Activated CD4-positive, alpha-beta T cell treated with anti-CD3 and anti-CD28 coated beads for 36 hours (primary cell): ENCODE measurements at places on chromosomes 5 and 9. TPM values are rescaled to one million over a fixed set of nuclear protein-coding genes. Genes with fewer than 3 reads are reported as not detected.

- DNase-seq = no peak
Observed at GRCh38 chr9:86734771-86735170, 212.5 kb downstream of the GAS1 start.

CCL27 gene
- total RNA-seq = 0.23 TPM

SPATA6L gene
- 0.30 TPM for total RNA-seq

DNA sequence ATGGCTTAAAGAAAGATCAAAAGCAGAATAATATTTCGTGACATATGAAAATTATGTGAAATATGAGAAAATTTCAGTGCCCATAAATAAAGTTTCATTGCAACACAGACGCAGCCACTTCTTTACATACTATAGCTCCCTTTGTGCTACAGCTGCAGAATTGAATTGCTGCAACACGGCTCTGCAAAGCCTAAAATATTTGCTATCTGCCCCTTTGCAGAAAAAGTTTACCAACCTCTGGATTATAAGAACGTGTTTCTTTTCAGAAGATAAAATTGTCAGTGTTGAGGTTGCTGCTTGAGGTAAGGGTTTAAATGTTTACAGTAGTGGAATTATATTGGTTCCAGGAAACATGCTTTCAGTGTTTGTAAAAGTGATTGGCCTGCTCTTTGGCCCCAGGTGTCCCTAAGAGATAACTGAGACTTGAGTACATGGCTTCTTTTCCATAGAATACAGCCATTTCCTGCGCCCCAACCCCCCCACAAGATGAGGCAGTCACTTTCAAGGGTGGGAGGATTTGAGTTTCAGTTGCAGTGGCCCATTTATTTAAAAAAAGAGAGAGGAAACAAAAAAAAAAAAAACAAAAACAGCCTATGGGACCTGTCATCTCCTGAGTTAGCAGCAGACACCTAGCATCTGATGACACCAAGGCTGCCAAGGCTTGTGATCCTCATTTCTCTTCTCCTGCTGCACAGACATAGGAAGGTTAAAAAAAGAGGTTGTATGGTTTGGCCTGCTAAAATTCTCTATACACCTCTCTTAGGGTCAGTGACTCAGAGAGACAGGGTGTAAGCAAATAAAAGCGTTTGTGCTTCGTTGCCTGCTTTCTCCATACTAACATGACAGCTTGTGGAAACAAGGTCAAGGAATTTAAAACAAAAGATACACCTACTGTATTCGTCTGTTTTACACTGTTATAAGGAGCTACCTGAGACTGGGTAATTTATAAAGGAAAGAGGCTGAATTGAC, 28.0 kb upstream of the HTR4 start:
- no peak for DNase-seq

GRCh38 chr9:114570742-114571141, 16.8 kb upstream of the ATP6V1G1 start:
- no peak for DNase-seq

- no peak for DNase-seq
Observed at GRCh38 chr9:98247831-98248657, 7.4 kb downstream of the TBC1D2 start.

- no peak for DNase-seq
Observed at GRCh38 chr9:92611621-92612285, 58.2 kb downstream of the IPPK start.

DNA sequence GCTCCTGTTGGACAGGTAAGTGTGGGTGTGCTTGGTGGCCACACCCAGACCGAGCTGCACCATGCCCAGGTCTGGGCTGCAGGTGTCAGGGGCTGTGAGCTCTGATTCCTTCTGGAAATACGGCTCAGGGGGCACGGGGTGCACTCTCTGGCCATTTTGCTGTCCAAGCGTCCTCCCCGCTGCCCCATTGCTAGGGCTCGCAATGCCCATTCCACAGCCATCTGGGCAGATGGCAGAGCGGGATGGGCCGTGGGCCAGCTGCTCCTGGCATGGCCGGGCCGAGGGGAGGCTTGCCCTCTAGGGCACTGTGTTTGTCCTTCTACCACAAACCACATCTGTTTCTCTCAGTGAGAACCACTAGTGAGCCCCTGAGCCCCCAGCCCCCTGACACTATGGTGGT, 67.9 kb upstream of the RXRA start:
- DNase-seq = no peak

DNA sequence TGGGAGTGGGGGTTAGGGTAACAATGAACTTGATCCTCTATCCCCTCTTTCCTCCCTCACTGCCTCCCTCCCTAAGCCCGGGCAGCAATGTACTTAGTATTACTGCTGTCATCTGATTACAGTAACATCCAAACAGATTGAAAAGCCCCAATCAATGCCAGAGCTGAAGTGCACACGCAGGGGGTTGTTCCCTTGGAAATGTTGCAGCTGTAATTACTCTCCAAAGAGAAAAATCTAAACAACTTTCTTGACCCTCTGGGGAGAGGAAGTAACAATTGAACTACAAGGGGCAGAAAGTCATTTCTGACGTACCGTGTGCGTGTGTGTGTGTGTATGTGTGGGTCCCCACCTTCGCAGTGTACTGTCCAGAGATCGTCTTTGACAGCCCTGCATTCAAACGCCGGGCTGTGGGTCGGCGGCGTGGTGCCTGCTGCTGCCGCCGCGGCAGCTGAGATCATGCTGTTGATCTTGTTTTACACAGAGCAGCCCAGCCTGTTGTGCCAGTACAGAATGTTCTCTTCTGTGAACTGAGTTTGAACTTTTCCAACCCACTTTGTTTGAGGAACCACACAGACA, 66.0 kb upstream of the KLF9 start:
- no peak for DNase-seq

GRCh38 chr5:128615578-128615977, 77.5 kb upstream of the FBN2 start:
- no peak for DNase-seq

LCN12 gene
- total RNA-seq = 1.5 TPM

DNA sequence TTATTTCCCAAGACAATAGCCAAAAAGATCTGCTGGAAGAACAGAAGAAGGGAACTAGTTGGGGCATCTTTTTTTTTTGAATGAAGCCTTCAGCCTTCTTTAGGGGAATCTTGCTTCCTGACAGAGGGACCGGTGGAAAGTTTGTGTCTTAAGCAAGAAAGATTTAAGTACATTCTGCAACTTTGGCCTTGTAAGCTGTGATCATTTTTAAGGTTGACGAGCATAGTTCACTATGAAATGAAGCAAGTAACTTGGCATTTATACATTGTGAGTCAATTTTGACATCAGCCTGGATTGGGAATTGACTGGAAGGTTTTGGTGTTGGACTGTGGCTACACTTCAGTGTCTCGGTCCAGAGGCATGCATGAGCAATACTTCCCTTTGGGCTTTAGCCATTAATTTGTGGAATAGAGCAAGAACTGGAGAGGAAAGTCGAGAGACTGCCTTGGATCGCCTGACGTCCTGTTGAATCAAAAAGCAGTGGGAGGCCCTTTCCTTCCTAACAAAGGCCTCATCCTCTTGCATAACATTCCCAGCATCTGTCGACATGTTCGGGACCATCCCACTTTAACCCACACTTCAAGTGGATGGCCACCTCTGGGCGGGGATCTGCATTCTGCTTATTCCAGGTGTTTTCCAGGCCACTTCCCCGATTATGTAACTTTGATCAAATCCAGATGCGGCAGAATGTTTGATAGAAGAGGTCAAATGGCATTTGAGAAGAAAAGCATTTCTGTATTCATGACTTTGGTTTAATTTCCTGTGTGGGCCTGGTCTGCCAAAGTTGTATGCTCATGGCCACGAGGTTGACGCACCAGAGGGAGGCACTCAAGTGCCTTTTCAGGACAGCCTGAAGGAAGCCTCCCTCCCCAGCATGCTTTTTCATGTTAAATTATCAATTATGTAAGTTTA, 12.5 kb downstream of the ABL1 start:
- DNase-seq = no peak

GRCh38 chr9:126643945-126644527, 30.3 kb downstream of the LMX1B start:
- DNase-seq = no peak

NSD1 gene
- total RNA-seq = 65.6 TPM

- DNase-seq = no peak
Observed at GRCh38 chr5:139369181-139369580, 13.9 kb downstream of the SLC23A1 start.

GRCh38 chr5:67166460-67167285, 29.9 kb downstream of the CD180 start:
- peak; percentile 84 for DNase-seq

CENPK gene
- total RNA-seq = 77.5 TPM

DNA sequence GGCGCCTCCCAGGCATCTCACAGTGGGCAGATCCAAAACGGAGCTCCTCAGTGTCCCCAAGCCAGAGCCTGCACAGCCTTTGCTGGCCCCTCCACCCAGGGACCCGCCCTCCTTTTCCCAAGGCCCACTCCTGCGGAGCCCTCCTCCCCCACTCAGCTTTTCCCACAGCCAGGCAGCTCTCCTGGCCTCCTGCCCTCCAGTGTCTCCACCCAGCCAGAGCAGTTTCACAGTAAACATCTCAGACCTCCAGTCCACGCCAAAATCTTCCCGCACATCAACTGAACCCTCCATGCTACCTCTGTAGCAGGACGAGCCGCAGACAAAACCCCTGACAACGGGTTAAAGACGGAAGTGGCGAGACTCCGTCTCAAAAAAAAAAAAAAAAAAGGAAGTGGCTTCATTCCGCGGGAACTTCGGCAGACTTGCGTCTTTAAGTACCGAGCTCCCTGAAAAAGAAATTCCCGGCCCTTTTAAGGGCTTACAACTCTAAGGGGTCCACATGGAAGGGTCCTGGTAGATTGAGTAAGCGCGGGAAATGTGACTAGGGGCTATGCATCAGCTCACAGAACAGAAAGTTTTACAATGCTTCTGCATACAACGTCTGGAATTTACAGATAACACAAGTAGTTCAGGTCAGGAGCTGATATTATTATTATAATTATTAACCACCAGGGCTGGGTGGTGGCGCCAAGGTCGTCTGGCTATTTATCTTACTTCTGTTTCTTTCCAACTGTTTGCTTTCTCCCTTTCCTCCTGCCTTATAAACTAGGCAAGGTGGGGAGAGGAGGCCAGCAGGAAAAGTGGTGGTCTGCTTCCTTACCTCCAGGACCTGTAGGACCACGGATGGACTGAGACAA, 11.4 kb upstream of the GRIN1 start:
- peak; percentile 56 for DNase-seq

DNA sequence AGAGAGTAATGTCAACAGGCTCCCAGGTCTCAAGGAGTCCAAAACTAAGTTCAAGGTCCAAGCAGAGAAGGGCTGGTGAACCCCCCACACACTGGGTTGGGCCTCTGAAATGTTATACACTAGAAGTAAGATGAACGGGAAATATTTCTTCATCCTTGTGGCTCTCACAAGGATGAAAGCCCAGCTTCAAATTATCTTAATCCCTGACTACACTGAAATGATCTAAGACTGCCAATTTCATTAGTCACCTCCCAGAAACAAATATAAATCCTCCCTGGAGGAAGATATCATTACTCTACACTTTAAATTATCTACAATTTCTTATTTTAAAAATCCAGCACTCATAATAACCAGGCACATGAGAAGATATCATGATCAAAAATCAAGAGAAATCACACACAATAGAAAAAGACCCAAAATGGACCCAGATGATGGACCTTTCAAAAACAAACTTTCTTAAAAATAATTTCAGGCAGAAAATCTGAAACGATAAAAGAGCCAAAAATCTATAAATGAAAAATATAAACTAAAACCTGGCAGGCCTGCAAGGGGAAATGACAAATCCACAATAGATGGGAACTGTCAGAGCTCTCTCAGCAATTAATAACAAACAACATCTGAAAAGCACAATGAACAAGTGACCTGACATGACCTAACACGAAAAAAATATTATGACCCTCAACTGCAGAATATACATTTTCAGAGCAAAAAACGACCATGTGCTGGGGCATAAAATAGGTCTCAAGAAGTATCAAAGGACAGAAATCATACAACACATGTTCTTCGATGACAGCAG, 117.4 kb downstream of the GPR21 start:
- DNase-seq = no peak

DNA sequence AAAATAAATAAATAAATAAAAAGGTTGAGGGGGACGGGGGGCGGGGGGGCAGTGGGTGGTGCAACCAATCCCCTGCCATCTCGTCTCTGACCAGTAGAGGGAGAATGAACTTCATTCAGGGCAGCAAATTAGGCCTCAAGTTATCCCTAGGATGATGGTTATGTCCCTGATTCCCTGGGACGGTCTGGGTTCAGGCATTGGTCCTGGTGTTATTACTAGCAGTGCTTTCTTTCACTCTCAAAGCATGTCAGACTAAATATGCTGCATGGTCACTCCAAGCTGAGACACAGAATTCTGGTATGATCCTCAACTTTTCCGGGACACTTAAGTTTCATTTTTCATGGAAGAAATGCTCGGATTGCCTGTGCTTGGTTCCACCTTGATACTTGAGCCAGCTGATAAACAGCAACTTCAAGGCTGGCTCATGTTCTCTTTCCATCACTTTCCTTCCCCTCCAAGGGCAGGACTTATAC, 59.4 kb downstream of the DAP start:
- peak; percentile 57 for DNase-seq

- DNase-seq = no peak
Observed at GRCh38 chr9:131824155-131824594, 84.3 kb upstream of the RAPGEF1 start.

ANKRD18A gene
- total RNA-seq = 6.4 TPM

SPINK1 gene
- not detected for total RNA-seq

LCN10 gene
- total RNA-seq = 0.71 TPM

GRCh38 chr5:150484964-150485692, 22.8 kb upstream of the NDST1 start:
- DNase-seq = no peak

SFXN1 gene
- 322 TPM for total RNA-seq

PLAC8L1 gene
- total RNA-seq = not detected

- peak; percentile 37 for DNase-seq
Observed at GRCh38 chr9:124381170-124381945, 33.9 kb downstream of the PSMB7 start.

PCDHGA8 gene
- total RNA-seq = not detected

DNA sequence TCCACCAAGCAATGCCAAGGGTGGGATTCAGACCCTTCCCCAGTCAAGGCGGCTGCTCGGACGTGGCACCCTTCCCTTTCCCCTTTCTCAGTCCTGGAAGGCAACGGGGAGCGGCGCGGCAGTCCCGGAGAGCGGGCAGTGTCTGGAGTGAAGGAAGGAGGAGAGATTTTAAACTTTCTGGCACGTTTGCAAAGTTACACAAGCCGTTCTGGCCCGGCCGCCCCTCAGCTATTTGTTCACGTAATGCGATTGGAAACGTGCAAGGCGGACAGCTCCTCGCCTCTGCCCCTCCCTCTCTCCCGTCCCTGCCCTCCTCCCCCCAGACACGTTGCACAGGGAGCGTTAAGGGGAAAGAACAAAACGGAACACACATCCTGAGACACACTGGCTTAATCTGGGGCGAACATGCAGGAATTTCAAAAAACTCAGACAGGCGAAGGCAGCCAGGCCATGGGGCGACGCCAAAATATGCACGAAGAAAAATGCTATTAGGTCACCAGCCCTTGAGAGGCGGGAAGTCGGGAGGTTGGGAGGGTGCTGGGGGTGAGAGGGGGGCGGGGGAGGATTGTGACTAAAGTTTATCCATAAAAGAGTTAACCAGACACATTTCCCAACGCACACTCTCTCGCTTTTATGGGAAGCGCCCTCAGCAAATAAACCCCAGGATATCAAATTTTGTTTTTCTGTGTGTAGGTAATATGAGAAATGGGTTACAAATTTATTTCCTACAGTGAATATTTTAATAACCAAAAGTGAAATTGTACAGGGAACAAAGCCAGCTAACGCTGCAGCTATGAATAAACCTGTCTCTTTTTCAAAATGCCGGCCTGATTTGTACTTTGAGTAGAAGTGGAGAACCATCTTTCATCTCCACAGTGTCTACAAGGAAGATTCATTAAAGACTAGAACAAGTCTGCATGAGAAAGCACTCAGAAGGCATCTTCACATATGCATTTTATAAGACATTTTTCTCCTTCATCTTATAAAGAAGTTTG, at the start of gene LOX:
Gene LOX (minus strand): TSS at position 144 of the 995 bp plus-strand sequence. CDS start 274 bp downstream, outside the sequence.
- DNase-seq = peak; percentile 21
